ENCODE measurements at places on chromosomes 7 and 10.

DNA sequence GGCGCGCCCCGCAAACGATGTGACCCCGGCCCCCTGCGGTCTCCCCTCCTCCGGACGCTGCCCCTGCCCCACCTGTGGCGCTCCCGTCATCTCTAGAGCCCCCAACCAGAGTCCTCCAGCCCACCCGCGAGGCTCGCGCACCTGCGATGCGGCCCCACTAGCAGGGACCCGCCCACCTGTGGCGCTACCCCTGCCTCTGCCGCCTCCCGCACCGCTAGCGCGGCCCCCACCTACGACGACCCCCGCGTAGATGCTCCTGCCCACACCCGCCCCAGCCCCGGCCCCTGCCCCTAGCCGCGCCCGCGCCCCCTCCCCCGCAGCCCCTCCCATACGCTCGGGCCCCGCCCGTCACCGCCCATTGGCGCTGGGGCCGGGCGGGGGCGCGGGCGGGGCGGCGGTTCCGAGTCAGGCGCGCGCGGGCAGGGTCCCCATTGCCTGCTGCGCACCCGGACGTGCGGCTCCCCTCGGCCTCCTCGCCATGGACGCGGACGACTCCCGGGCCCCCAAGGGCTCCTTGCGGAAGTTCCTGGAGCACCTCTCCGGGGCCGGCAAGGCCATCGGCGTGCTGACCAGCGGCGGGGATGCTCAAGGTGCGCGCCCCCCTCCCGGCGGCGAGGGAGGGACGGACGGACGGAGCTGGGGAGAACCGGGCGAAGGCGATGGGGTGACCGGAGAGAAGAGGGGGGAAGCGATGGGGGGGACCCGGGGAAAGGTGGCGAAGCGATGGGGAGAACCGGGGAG, at the start of gene PFKP:
Gene PFKP (plus strand): TSS at position 431 of the 741 bp plus-strand sequence. CDS start 48 bp downstream, at position 479.
- no peak for DNase-seq

GRCh38 chr7:120108376-120108775, 164.6 kb upstream of the KCND2 start:
- DNase-seq, result no peak

GRCh38 chr7:101466871-101467270, 104.2 kb downstream of the COL26A1 start:
- DNase-seq, result no peak

- DNase-seq, result no peak
Measured at GRCh38 chr7:12494687-12495024, 75.9 kb upstream of the SCIN start.

GRCh38 chr10:71424496-71425194, 27.9 kb downstream of the CDH23 start:
- DNase-seq, result no peak

GRCh38 chr7:142139597-142140400, 28.3 kb downstream of the MGAM2 start:
- no peak for DNase-seq

GRCh38 chr7:48085942-48086341, 3.1 kb upstream of the UPP1 start:
- DNase-seq, result no peak

DNA sequence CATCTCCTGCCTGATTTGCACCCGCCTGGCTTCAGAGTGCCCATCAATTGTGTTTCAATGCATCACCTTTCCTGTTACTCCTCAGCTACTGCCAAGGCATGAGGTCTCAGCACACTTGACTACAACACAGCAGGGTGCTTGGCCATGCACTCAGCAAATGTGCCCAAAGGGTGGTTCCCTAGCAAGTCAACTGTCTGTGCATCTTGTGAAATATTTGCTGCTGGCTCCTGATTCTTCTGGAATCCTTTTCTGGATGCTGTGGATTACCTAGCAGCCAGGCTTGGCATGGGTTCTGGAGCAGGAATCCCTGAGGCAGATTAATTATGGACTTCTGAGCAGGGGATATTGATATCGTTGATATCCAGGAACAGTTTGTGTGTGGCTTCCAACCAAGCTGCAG, 662.6 kb upstream of the MGMT start:
- no peak for DNase-seq

DNA sequence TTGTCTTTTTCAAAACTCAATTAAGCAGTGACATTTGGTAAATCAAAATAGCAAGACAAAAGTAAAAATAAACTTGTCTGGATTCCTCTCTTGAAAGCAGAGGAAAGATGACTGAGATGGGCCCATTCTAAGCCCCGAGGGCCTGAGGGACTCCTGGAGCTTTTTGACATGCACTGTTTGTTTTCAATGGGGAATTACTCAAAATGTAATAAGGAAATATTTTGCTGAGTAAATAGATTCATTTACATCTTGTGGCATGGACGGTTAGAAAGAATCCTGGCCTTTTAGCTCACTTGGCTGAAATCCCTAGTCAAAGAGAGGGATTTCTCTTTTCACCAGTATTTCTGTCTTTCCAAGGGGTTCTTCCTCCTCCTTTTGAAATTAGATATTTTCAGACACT, 108.0 kb downstream of the MKX start:
- DNase-seq, result no peak

DNA sequence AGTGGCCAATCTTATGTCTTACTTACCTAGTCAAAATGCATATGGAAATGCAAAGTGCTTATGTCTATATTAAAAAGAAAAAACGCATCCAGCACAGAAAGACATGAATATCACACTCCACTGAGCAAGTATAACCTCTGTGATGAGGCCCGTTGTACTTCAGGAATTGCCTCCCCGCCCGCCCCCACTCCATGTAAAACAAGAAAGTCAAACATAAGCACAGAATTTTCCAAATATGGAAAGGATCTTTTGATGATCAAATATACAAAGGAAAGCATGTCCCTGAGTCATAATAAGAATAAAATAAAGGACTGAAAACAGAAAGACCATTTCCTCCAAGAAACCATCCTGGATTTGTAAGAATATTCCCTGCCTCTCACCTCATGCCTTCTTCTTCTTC, 229.1 kb downstream of the BAMBI start:
- no peak for DNase-seq

DNA sequence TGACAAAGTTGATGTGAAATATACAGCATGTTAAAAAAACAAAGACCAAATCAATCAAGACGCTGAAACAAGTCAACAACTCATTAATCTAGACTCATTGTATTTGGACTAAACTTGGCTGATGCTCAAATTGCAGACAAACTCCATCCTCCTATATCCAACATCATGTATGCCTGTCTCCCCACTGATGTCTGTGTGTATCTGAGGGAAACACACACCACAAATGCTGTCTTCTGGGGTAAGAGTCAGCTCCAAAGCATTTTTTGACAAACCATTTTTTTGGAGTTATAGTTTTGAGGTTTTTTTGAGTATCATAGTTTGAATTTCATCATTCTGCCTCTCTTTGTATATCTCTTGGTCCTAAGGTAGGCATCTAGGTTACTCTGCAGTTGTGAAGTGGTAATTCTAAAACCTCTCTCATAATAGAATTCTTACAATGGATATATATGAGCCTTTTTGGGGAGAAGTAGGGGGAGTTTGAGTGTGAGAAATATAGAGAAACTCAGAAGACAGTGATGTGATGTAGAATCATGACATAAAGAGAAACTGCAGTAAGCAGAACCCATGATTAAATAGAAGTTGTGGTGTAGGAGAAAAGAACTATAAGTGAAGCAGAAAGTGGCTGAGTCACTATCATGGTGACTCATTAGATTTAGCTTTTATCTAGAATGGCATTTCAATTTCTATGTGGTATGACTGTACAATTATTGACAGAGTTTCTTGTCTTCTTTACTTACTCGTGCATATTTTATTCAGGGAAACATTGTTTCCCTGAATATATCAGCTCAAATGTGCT, 1531.1 kb upstream of the LRRTM3 start:
- DNase-seq, result no peak

DNA sequence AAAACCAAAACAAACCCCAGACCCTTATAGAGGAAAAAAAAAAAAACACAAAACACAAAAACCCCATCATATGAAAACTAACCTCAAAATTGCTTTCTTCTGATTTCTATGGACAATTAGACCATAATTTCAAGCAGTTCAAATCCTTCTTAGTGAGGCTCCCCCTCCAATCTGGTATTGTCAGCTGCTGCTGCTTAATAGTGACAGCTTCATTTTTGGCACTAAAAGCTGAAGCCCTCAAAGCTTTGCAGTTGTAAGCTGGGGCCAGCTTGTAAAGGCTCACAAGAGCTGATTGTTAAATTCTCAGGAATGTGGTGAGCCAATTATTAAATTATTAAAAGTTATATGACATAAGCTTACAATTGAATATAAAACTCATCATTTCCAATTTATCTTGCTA, 21.9 kb downstream of the ATXN7L1 start:
- DNase-seq, result no peak

- no peak for DNase-seq
Measured at GRCh38 chr10:110480387-110480786, 17.3 kb upstream of the DUSP5 start.

- DNase-seq, result no peak
Measured at GRCh38 chr7:26685606-26686005, 178.8 kb downstream of the SKAP2 start.

GRCh38 chr10:96619796-96620773, 33.3 kb upstream of the TM9SF3 start:
- DNase-seq, result peak; percentile 12

DNA sequence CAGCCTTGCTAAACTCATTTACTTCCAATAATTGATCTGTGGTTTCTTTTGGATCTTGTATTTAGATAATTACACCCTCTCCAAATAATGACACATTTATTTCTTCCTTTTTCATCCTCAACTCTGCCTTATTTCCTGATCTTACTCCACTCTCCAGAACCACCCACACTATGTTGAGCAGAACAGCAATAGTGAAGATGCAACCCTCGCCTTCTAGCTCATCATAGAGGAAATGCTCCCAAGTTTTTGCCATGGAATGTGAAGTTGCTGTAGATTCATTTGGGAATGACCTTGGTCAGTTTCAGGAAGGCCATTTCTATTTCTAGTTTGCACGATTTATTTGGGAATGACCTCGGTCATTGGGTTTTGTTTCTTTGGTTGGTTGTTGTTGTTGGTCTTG, 314.0 kb downstream of the PAXIP1 start:
- no peak for DNase-seq

- DNase-seq, result no peak
Measured at GRCh38 chr10:110007161-110007700, 553 bp upstream of the ADD3 start.

DNA sequence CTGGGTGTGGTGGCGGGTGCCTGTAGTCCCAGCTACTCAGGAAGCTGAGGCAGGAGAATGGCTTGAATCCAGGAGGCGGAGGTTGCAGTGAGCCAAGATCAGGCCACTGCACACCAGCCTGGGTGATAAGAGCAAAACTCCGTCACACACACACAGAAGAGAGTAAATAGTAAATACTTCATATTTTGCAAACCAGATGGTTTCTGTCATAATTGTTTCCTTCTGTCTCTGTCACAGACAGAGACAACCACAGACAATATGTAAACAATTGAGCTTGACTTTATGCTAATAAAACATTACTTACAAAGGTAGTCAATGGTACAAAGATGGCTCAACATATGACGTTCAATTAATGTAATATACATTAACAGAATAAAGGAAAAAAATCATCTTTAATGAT, 83.7 kb downstream of the JMJD1C start:
- no peak for DNase-seq

GRCh38 chr7:157977306-157977705, 610.3 kb downstream of the PTPRN2 start:
- peak; percentile 66 for DNase-seq

DNA sequence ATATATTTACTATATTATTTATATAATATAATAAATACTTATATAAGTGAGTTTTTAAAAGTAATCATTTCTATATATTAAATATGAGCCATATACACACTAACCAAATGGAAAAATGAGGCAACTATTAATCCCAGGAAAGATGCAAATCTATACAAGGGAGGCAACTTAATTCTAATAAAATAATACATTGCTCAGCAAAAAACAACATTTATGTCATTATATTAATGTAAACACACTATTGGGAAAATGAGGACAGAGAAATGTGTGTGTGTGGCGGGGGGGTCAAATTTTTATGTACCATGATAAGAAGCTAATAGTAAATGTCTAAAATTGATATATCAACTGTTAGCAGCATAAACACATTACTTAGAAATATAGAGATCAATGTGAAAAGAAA, 23.3 kb upstream of the DGKI start:
- DNase-seq, result no peak

- DNase-seq, result no peak
Measured at GRCh38 chr10:17203416-17203815, 1.9 kb upstream of the TRDMT1 start.

DNA sequence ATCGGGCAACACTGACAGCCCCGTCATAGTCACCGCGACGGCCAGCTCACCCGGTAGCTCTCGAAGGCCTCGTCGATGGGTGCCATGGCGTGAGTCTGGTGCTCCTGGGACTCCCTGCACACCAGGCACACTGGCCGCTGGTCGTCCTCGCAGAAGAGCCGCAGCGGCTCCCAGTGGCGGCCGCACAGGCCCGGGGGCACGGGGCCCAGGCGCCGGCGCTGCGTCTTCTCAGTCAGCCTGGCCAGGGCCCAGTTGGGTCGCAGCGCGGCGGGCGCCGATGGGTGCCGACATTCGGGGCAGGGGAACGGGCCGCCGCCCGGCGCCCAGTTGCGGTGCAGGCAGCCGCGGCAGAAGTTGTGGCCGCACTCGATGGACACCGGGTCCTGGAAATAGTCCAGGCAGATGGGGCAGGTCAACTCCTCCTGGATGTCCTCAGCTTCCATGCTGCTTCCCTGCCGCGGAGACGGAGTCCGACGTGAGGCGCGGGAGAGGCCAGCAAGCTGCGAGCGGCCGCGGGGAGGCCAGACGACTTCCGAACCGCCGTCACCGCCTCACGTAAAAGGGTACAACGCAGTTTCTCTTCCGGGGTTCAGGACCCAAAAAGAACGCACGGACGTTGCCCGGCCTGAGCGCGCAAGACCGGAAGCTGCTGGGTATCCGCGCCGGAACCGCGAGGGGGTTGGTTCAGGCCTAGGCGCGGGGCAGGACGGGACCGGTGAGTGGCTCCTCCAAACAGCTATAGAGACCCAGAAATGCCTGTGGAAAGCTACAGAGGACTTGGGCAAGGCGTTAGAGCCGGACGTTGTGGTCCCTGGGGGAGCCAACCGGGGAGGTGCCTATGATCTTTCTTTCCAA, at the start of gene TRIM4:
Gene TRIM4 (minus strand): TSS at position 572 of the 855 bp plus-strand sequence. CDS start 129 bp downstream, at position 443.
- DNase-seq, result no peak

DNA sequence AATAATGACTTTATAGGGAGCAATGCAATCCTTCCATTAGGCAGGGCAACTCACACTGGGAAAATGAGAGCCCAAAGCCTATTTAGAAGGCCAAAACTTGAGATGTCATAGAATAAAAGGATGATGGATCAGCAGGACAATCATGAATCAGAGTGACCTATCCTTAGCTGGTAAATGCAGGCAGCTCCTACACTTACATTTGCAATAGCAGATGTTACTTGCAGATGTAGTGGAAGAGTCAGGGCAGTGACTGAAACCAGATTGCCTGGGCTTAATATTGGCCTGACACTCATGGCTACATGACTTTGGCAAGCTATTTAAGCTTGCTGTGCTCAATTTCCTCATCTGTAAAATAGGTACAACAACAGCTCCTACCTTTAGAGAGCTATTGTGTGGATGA, 98.7 kb downstream of the PRTFDC1 start:
- no peak for DNase-seq
